ENCODE measurements at places on chromosomes 11 and 22.
A peak's percentile ranks its signal among the peaks of the same experiment; 100 is the strongest.

DNA sequence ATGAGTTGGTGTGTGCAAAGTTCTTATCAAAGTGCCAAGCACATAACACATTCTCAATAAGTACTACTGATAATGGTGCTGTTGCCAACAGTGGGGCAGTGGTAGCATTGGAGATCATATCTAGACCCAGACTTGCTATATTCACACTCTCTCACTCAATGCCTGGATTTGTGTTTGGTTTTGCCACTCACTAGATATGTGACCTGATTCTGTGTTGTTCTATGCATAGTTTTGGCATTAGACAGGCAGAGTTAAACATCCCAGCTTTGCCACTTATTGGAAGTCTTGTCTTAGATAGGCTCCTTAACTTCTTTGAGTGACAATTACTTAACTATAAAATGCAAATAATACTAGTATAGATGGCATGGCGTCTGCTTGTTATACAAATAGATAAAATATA is 642.6 kb upstream of the CCDC179 start:
- DNase-seq: no peak

GRCh38 chr11:110912437-110912836 is 200.2 kb upstream of the ARHGAP20 start:
- DNase-seq: no peak

DNA sequence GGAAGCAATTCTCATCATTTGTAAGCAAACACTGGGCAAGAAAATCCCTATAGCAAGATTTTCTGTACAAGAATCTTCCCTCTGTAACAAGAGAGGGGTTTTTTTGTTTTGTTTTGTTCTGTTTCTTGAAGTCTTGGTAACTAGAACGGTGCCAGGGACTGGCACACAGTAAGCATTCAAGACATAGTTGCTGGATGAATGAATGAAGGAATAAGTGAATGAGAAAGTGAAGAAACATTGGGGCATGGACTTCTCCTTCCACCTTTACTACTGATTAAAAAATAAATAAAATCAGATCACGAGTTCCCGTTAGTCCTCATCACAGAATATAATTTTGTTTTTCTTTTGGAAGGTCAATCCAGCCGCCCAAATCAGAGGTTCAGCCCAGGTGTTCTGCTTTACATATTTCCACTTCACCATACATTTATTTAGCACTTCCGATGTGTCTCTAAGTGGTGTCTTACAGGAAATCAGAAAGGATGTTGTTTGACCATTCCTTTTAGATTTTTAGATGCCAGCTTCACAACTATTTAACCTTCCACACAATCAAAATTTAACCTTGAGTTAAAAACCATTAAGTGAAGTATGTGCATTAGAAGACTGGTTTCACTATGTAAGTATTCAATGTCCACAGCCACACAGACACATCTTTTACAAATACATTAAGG is 281.2 kb downstream of the CADM1 start:
- DNase-seq: no peak

GRCh38 chr11:82776377-82776776 is 42.7 kb upstream of the FAM181B start:
- no peak for DNase-seq

- DNase-seq: no peak
Observed at GRCh38 chr22:26115266-26115665, 54.0 kb upstream of the SEZ6L start.

DNA sequence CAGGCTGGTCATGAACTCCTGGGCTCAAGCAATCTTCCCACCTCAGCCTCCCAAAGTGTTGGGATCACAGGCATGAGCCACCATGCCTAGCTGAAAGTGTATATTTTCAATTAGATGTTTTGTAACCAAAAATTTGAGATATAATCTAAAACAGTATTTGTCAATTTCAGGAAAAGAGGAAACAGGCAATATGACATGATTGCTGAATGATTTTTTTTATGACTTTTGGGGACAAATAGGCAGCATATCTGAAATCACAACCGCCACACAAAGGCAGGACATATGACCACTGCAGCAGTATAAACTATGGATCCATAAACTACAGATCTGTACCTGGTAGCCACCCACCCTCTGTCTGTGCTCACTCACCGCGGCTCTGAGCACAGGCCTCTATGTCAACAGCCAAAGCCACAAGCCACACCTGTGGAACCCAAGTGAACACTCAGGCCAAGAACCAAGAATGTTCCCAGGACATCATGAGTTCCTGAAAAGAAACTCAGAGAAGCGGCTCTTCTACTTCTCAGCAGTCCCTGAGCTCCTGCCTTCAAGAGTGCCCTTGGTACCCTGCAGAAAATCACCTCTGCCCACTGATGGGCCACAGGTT is 22.5 kb downstream of the PISD start:
- peak; percentile 43 for DNase-seq

GRCh38 chr22:49008682-49009235 is 818.9 kb downstream of the BRD1 start:
- DNase-seq: peak; percentile 10

GRCh38 chr11:43962383-43963278 is 20.2 kb downstream of the C11orf96 start:
- no peak for DNase-seq

DNA sequence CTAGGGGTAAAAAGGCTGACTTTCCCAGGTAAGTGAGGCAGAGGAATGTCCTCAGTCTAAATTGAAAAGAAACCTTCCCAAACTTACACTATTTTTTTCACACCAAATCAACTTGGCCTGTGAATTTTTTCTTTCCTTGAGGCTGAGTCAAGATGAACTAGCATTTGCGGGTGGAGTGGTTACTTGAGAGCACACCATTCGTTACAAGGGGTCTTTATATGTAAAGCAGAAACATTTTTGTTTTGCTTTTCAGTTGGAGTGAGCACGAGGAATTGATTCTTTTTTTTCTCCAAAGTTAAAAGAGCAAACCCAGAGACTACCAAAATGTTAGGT is 36.4 kb downstream of the MAML2 start:
- no peak for DNase-seq

GRCh38 chr11:91495837-91496236 is 728.8 kb upstream of the FAT3 start:
- no peak for DNase-seq

DNA sequence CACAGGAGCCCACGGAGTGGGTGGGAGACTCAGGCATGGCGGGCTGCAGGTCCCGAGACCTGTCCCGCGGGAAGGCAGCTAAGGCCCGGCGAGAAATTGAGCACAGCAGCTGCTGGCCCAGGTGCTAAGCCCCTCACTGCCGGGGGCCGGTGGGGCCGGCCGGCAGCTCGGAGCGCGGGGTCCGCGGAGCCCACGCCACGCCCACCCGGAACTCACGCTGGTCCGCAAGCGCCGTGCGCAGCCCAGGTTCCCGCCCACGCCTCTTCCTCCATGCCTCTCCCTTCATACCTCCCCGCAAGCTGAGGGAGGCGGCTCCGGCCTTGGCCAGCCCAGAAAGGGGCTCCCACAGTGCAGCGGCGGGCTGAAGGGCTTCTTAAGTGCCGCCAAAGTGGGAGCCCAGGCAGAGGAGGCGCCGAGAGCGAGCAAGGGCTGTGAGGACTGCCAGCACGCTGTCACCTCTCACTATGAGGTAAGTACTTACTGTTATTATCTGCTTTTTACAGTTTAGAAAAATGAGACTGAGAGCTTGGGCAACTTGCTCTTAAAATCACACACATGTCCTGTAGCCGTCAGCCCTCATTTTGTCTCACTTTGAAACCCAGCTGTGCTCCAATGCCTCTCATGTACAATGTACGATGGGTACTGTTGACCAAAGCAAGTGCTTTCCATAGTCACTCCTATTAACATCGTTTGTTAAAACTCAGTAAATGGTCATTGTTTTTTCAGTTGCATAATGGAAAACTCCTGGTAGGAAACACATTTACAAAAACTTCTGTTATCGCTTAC is 12.2 kb upstream of the OR10D3 start:
- DNase-seq: no peak

- DNase-seq: no peak
Observed at GRCh38 chr22:20271114-20271994, 3.2 kb upstream of the RTN4R start.

DNA sequence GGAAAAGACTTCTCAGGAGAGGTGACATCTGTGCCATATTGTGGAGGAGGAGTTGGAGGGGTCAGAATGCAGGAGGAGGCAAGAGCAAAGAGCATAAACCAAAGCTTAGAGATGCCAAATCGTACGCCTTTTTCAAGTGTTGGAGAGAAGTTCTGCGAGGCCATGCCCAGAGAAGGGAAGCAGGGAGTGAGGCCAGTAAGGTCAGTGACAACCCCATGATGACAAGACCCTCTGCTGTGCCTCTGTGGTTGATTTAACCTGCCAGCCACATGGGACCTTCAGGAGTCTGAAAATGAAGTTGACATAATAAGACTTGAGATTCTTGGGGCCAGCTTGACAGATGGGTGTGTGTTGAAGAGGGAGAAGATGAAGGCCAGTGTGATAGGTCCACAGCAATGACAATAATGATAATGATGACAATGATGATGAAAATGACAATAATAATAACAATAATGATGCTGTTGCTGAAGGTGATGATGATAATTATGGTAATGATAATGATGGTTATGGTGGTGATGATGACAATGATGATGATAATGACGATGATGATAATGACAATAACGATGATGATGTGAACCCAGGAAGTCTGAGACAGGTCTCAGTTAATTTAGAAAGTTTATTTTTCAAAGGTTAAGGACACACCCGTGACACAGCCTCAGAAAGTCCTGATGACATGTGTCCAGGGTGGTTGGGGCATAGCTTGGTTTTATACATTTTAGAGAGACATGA is 152.6 kb upstream of the B3GAT1 start:
- DNase-seq: no peak

DNA sequence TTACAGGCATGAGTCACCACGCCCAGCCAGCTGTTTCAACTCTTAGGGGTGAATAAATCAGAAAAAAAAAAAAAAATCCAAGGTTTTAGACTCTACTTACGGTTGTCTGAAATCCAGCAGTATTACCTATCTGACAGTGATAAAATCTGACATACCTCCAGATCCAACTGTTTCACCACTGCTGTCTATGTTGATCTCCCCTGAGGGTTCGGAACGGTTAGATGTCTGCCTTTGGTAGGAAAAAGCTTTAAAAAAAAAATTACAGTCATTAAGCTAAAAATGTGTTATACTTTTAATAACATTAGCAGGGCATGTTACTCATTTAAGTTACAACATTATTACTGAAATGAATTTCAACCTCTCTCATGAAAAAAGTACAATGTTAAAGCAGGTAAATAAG is 21.1 kb downstream of the NCAPD3 start:
- DNase-seq: no peak

GRCh38 chr22:36562261-36562835 is 33.4 kb upstream of the EIF3D start:
- no peak for DNase-seq

DNA sequence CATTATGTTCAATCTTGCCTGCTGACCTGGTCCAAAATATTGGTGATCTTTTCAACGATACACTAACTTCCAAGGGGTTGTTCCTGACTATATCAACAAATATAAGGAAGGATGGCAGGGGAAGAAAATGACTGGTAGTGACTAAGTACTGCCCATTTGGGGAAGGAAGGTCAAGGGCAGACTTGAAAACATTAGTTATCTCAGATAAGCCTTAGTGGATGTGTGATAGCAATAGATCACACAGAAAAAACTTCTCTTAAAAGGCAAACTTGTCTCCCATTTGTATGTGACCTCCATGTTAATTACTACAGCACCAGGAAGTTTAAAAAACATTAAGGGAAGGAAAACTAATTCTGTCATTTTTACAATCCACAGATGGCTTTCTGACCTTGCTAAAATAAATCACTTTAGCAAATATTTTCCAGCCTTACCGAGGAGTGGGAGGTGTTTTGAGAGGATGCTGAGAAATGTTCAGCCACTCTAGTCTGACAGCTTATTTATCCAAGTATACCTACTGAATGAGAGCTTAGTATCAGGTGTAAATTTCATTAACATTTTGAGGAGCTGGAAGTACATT is 88.2 kb upstream of the DDI1 start:
- no peak for DNase-seq

DNA sequence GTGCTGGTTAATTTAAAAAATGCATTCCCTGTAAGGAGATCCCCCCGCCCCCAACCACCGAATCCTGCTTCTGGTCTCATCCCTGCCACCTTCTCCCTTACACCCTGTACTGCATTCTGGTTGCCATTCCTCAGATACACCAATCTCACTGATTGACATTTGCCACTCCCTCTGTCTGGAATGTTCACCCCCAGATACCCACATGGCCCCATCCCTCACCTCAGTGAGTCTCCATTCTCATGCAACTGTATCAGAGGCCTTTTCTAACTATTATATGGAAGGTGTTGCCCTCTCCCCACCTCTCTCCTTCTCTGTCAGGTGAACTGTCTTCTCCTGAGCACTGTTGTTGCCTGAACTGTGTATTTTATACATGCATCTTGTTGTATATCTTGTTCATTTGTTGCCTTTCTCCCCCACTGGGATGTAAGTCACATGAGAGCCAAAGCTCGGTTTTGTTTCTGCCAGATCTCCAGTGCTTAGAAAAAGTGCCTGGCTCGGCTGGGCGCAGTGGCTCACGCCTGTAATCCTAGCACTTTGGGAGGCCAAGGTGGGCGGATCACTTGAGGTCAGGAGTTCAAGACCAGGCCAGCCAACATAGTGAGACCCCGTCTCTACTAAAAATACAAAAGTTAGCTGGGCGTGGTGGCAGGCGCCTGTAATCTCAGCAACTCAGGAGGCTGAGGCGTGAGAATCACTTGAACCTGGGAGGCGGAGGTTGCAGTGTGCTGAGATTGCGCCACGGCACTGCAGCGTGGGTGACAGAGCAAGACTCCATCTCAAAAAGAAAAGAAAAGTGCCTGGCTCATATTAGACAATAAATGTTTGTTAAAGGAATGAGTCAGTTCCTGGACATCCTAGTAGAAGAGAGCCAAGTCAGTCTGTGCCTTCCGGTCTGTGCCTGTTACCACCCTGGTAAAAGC is 61.0 kb downstream of the TNRC6B start:
- DNase-seq: no peak

- DNase-seq: peak; percentile 61
Observed at GRCh38 chr11:94128291-94128745, 323 bp upstream of the PANX1 start.

DNA sequence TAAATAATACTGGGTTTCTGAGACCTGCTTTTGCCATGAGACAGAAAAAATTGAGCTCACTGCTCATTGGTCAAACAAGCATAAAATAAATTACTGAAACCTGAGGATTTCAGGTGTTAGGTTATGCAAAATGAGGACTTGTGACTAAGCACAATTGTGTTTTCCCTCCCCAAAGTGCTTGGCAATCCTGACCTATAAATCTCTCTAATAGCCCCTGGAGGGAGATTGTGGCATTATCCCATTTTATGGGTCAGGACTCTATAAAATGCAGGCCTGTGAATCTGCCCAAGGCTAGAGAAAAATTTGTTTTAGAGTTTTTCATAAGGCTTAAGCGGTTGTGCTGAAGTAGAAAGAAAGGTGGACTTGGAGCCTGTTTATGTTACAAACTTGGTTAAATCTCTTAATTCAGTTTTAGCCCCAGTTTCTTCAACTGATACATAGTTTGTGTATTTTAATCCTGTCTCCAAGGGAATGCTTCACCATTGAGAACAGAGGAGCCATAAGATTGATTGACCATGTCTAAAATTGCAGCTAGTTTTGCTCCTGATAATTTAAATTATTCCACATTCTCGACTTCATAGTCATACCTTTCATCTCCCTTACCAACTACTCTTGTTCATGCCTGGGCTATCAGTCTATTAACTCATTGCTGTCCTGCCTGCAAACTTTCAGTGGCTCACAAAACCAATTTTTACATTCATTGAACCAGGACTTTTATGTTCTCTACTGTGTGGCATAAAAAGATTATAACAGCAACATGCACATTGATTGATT is 63.6 kb upstream of the LRRC4C start:
- DNase-seq: no peak

- no peak for DNase-seq
Observed at GRCh38 chr11:45145379-45146071, 914 bp upstream of the PRDM11 start.

GRCh38 chr11:75554258-75555022 is 7.6 kb upstream of the SERPINH1 start:
- no peak for DNase-seq

Data from stimulated activated CD8-positive, alpha-beta memory T cell treated with anti-CD3 and anti-CD28 coated beads, Interleukin-4, amount 100 ng/mL, for 48 hours (primary cell).